H54 (cell line): ENCODE measurements at places on chromosomes 1 and 21.

GRCh38 chr1:180945551-180945950, 32.9 kb downstream of the KIAA1614 start:
- DNase-seq: no peak

- no peak for DNase-seq
These were observed 145.1 kb downstream of the SIPA1L2 start for GRCh38 chr1:232484856-232485255.

- DNase-seq: no peak
These were observed 42.5 kb upstream of the LRRN2 start for GRCh38 chr1:204728045-204728444.

DNA sequence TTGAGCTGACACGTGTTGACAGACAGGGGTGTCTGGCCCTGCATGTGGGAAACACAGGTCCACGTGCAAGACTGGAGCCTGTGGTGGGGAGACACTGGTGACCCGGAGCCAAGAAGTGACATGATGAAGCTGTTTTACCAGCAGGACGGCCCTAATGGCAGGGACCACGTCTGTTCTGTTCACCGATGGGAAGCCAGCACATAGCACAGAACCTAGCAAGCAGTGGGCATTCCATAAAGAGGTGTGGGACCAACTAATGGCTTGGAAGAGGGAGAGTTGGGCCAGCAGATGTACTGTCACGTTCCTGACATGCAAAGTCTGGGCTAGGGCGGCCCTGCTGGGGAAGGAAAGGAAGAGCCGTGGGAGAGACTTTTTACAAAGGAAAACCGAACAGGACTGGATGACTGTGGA, 15.3 kb downstream of the NAV1 start:
- DNase-seq: no peak

DNA sequence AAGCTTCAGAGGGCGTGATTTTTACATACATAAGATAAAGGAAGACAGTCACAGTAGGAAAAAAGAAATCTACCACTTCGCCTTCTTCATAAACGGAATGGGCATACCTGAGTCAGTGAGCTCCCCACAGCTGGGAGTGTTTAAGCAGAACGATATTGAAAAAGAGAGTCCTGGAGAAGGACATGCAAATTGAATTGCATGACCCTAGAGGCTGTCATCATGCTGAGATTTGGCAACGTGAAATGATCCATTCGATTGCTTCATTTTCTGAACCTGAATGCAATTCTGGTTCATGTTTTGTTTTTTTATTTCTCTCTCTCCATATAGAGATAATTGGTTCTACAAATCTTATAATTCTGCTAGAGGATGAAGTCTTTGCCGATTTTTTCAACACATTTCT, 3.7 kb downstream of the RGSL1 start:
- DNase-seq: no peak

DNA sequence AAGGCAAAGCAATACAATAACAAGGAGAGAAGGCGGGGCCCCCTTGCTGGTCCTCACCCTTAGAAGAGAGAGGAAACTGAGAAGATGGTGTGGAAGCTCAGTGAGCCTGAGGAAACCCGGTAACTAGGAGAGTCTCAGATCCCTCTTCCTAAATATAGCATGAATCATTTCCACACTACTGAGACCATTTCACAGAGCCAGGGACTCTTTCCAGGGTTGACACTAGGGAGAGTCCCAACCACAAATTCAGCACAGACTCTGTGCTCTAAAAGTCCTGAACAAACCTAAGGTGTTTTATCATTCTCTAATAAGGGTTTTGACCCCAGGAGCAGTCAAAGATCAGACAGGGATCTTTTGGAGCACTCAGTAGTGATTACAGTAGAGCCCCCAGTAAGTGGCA, 647.7 kb downstream of the KCNT2 start:
- no peak for DNase-seq

GRCh38 chr1:186977266-186977957, 148.7 kb downstream of the PLA2G4A start:
- no peak for DNase-seq

GRCh38 chr1:15151377-15151806, 2.2 kb upstream of the TMEM51 start:
- DNase-seq: no peak

- peak; percentile 7 for DNase-seq
These were observed 10.1 kb downstream of the DIPK1A start for GRCh38 chr1:92951141-92951582.

DNA sequence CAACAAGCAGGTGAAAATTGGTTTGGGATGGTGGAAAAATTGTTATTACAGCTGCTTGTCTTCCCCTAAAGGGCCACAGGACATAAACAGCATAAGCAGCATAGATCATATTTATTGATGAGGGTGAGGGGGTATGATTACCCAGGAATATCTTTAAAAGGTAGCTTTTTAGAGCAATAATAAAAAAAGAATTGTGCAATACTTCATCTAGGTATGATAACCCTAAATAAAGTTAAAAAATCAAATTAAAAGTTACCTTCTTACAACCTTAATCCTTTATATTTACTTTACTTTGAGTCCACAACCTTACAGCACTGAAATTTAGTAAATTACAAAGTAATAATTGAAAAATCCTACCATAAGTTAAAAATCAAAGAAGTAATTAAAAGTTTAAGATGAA, 653.3 kb upstream of the RGS18 start:
- no peak for DNase-seq

- DNase-seq: no peak
These were observed at the start of gene CFHR4 for GRCh38 chr1:196887515-196888239. Gene CFHR4, plus strand, starts transcription at chr1:196888052. Its CDS starts 99 bp downstream, at chr1:196888151.

- DNase-seq: no peak
These were observed 107.3 kb upstream of the ST6GALNAC5 start for GRCh38 chr1:76759950-76760349.

GRCh38 chr1:244409701-244410100, 42.0 kb downstream of the ADSS2 start:
- no peak for DNase-seq
